ENCODE measurements at places on chromosomes 7 and 10.

DNA sequence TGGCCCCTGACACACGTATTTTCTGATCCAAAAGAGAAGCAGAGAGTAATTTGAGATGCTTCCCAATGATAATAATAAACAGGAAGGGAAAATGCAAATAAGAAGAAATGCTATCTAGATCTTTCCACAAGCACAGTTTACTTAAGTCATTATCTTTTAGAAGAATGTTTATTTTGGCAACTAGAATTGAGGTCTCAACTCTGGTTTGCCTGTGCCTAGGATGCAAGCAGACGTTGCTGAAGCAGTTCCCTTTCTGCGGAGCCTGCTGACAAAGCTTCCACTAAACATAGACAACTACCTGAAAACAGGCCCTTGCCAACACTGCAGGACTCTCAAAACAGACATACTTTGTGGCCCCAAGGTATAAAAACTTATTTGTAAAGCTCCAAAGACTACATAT lies 315.8 kb upstream of the POM121L12 start:
- DNase-seq: no peak

DNA sequence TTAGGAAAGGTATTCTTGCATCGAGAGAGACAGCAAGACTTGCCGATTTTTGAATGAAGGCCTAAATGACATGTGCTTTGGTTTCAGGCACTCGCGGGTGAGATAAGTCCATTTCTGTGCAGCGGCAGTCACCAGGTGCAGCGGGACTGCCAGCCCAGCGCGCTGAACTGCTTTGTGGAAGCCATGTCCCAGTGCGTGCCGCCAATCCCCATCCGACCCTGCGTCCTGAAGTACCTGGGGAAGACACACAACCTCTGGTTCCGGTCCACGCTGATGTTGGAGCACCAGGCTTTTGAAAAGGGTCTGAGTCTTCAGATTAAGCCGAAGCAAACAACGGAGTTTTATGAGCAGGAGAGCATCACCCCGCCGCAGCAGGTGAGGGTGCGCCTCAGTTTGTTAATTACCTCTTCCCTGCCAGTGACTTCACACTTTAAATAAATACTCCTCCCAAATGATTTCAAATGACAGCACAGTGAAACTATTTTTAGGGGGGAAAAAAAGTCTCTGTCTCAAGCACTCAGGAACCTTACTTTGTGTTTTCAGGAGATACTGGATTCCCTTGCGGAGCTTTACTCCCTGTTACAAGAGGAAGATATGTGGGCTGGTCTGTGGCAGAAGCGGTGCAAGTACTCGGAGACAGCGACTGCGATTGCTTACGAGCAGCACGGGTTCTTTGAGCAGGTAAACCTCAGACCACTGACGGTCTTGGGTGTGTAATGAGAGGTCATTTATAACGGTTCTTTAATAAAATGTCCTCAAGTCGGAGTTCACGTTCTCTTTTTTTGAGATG lies 98.3 kb downstream of the TRRAP start:
- DNase-seq: no peak

DNA sequence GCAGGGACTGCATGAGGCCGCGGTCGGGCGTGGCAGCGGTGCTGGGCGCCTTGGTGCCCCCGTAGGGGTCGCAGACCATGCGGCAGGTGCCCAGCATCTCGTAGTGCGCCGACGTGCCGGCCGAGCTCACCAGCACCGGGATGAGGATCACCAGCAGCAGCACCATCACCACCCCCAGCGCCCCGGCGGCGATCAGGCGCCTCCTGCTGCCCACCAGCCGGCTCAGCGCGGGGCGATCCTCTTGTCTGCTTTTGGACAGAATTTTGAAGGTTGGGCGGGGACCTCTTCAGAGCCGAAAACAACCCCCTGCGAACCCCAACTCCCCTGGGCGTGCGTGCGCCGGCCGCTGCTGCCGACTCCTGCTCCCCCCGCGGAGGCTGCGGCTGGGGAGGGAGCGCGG lies 779 bp downstream of the C1QL3 start:
- DNase-seq: no peak

DNA sequence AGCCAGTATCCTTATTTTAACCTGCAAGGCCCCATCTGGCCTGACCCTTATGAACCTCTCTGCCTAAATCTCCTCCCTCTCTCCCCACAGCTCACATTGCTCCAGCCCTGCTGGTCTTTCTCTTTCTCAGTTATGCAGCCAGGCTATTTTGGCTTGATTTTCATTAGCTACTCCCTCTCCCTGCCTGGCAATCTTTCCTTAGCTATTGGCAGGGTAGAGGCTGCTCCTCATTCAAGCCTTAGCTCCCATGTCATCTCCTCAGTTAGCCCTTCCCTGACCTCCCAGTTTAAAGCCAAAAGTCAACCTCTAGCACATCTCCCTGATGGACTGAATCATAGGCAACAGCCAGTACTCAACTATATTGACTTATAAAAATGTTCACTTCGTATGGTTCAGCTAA lies 214.4 kb upstream of the CELF2 start:
- DNase-seq: no peak

GRCh38 chr7:31642681-31643115 lies 44.3 kb upstream of the PPP1R17 start:
- DNase-seq: no peak

DNA sequence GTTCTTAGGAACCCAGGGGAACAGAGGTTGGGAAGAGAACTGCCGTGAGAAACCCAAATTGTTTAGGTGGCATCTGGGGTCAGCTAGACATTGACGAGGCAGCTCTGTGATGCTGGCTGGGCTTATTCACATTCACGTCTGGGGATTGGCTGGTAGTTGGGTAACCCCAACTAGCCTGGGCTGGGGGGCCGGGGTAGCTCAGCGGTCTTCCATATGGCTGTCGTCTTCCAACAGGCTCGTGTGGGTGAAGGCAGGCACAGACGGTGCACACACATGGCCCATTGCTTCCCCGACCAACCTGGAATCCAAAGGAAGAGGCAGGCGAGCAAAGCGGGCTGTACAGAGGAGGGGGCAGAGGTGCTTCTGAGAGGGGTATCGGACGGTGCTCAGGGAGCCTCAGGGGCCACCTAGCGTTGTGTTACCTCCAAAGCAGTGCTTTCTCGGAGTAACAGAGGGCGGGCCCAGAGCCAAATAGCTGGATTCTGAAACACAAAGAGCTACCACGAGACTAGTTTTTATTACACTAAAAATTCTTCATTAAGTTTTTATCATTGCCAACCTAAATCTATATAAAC lies 34.5 kb downstream of the MKI67 start:
- DNase-seq: no peak

DNA sequence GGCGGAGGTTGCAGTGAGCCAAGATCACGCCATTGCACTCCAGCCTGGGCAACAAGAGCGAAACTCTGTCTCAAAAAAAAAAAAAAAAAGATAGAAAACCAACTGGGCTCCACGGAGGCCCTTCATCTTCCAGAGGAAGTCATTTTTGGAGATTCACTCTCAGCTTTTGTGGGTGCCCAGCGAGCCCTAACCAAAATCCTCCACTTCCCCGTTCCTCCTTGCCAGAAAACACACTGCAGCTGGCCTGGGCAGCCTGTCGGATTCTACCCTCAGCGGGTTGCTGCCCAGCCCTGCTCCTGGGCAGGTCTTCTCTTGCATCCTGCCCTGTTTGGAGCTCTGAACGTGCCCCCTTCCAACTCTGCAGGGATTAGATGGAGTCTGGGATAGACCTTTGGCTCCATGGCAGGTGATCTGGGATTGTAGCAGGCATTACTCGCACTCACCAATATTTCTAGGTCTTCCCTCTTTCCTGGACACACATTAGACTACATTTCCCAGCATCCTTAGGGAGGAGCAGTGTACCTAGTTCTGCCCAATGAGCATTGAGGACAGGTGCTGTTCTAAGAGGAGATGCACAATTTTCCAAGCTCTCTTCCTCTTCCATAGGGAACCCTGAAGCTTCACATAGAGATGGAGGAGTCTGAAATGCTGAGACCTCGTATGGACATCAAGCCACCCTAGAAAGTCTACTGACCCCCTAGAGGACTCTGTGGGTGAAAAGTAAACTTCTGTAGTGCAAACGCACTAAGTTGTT lies 4.6 kb downstream of the GRID2IP start:
- no peak for DNase-seq

- no peak for DNase-seq
Measured at GRCh38 chr7:71731740-71732139, 599.8 kb downstream of the GALNT17 start.

- DNase-seq: no peak
Measured at GRCh38 chr7:24233386-24233785, 50.6 kb upstream of the NPY start.
